Upper lobe of right lung (tissue), 1 donor: ENCODE measurements at places on chromosomes 4 and X. TPM values are rescaled to one million over a fixed set of nuclear protein-coding genes. Genes with fewer than 3 reads are reported as not detected.

The RS1 gene
- 4.7 TPM for total RNA-seq

DNA sequence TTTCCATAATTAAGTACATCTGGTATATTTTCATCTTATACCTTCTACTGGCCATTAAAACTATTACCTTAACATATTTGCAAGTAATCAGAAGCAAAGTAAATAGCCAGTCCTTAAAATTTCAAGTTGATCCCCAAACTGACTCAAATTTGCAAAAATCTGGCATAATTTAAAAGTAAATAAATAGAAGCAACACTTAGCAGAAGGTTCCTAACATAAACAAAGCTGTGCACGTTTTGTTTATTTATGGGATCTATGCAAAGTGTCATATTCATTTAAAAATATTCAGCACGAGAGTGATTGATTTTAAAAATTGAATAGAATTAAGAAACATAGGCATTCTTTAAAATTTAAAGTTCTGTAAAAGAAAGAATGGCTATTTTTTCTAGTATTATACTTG lies 9.8 kb upstream of the CXXC4 start:
- no peaks in the 10 kb centered on the region for H3K4me1 ChIP-seq
- H3K36me3 ChIP-seq = no peaks in the 10 kb centered on the region
- no peaks in the 10 kb centered on the region for H3K27me3 ChIP-seq

The SLC25A53 gene
- 13.6 TPM for total RNA-seq

- no peaks in the 10 kb centered on the region for H3K36me3 ChIP-seq
- H3K4me3 ChIP-seq = peak overlapping the region; percentile 63
- H3K4me1 ChIP-seq = no peaks in the 10 kb centered on the region
Measured at GRCh38 chrX:69163936-69164741, 1.1 kb downstream of the PJA1 start.

The ELF4 gene
- 23.8 TPM for total RNA-seq

- no peaks in the 10 kb centered on the region for H3K36me3 ChIP-seq
- H3K27ac ChIP-seq = no peak overlapping the region
- no peaks in the 10 kb centered on the region for H3K27me3 ChIP-seq
- DNase-seq = no peak
- no peaks in the 10 kb centered on the region for H3K4me1 ChIP-seq
- no peak overlapping the region for H3K4me3 ChIP-seq
Measured at GRCh38 chr4:40253906-40254305, 57.1 kb downstream of the RHOH start.
